ENCODE measurements at places on chromosomes 1 and 21.
A peak's percentile ranks its signal among the peaks of the same experiment; 100 is the strongest.

- DNase-seq = no peak
These were observed 90.0 kb downstream of the EDEM3 start for GRCh38 chr1:184664661-184665060.

GRCh38 chr21:43274022-43274945 is 105.5 kb downstream of the CRYAA start:
- DNase-seq = no peak

GRCh38 chr1:198620218-198620617 is 18.6 kb upstream of the PTPRC start:
- no peak for DNase-seq

- no peak for DNase-seq
These were observed 42.5 kb upstream of the DISC1 start for GRCh38 chr1:231584117-231584516.

GRCh38 chr1:110620250-110620615 is 14.1 kb upstream of the KCNA2 start:
- DNase-seq = no peak

DNA sequence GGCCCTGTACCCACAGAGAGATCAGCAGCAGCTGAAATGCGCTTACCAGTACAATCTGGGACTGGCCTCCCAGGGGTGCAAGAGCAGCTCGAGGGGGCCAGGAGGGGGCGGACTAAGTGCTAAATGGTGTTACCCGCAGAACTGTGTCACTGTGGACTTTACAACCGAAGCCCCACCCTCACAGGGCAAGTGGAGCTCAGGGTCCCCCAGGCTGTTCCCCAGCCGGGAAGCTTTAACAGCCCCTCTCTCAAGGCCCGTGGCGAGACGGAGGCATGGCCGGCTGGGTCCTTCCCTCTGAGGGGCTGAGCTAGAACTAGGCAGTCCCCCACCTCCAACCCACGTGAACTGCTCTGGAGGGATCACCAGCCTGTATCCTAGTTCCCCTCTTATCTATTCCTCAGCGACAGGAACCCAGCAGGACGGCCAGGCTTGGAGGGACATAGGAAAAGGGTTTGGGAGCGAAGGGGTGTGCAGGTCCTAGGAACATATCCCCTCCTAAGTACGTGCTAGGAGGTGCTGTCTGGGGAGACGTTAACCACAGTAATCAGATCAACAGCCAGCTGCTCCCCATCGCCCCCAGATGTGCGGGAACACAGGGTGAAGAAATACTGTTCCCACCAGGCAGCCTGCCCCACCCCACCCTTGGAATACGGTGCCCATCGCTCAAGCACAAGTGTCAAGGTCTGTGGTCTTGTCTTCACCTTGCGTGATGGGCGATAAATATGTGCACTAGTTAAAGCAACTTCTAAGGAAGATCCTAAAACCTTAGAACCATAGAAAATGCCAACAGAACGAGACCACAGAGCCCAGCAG is 24.4 kb downstream of the ZBTB17 start:
- no peak for DNase-seq

GRCh38 chr1:178579562-178579961 is 66.7 kb downstream of the TEX35 start:
- no peak for DNase-seq

- DNase-seq = no peak
These were observed 32.2 kb upstream of the CD1D start for GRCh38 chr1:158148468-158148867.

DNA sequence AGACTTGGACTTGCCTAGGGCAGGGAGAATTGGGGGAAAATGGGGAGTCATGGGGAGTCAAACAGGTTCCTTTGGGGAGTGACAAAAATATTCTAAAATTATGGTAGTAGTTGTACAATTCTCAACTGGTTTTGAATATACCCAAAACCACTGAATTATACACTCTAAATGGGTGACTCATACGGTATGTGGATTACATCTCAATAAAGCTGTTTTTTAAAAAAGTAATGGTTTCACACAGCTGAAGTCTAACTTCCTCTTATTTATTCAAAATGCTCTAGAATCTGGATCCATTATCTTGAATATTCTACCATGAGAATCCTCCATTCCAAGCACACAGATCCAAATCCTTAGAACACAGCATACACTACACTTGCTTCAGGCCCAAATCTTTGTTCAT is 11.1 kb downstream of the EIF4G3 start:
- no peak for DNase-seq

DNA sequence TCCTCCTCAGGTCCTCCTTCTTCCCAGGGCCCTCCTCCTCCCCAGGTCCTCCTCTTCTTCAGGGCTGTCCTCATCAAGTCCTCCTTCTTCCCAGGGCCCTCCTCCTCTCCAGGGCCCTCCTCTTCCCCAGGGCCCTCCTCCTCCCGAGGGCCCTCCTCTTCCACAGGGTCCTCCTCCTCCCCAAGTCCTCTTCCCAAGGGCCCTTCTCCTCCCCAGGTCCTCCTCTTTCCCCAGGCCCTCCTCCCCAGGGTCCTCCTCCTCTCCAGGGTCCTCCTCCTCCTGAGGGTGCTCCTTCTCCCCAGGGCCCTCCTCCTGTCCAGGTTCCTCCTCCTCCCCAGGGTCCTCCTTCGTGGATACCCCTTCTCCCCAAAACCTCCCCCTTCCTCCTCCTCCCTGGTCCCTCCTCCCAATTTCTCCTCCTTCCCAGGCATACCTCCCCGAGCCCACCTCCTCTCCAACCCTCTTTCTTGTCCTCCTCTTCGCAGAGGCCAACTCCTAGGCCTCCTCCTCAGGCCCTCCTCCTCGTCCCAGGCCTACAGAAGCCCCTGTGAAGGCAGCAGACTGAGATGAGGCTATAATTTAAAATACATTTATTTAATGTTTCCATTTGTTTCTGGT is 29.5 kb downstream of the WNT9A start:
- DNase-seq = no peak

- DNase-seq = no peak
These were observed 99.6 kb downstream of the CENPF start for GRCh38 chr1:214702556-214702955.

DNA sequence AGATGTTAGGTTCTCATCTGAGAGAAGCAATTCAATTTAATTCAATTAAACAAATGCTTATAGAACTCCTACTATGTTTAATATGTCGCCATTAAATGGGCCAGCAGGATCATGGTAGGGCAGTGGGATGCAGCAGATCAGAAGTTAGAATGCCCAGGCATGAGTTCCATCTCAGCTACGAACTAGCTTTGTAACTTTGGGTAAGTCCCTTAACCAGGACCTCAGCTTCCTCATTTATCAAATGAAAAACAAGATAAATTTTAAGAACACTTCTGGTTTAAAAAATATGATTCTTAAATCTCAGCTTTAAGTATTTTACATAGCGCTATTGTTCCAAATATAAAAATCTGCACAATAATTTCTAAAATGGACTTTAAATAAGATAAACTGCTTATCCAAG is 67.5 kb upstream of the GFI1 start:
- no peak for DNase-seq

DNA sequence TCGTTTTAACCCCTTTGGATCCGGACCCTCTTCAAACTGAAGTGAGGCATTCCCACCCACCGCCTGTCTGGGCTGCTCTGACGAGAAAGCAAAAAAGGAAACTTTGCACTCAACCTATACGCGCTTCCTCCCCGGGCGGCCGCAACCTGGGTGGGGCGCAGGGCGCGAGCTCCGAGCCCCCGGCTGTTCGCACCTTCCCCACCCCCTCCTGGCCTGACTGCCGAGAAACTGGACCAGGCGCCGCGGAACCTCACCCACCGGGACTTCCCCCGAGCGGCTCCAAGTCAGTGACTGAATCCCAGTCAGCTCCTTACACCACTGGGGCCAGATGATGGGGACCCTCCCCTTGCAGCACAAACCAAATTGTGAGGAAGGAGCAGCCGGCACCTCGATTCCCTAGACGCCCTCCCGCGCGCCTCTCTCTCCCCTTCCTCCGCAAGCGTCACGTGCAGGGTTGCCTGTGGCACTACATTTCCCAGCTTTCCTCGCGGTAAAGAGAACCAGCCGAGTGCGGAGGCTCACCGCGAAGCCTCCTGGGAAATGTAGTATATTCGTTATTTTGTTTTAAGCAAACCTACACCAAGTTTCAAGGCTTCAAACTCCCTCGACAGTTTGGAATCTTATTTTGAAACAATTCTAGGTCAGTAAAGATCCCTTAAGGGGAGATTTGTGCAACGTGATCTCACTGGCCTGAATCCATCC is at the start of gene RAB29:
RAB29 (minus strand) TSS at position 468 of the 702 bp plus-strand sequence. CDS start 526 bp downstream, outside the sequence.
- peak; percentile 57 for DNase-seq

- no peak for DNase-seq
These were observed 40.2 kb downstream of the APP start for GRCh38 chr21:26130249-26130881.

DNA sequence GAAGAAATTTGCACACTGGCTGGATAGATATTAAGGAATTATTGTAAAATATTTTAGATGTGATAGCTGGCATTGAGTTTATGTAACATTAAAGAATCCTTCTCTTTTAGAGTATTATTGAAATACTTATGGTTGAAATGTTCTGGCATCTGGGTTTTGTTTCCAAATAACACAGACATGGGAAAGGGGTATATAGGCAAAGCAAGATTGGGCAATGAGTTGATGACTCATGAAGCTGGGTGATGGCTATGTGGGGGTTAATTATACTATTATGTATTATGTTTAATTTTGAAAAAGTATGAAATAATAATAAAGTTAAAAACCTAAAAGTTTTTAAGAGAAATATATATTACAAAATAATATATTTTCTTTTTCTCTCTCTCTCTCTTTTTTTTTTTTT is 12.5 kb upstream of the PTPN14 start:
- DNase-seq = no peak

- no peak for DNase-seq
These were observed 61.1 kb downstream of the LGR6 start for GRCh38 chr1:202254454-202255252.

GRCh38 chr21:41856572-41856971 is 22.6 kb downstream of the PRDM15 start:
- no peak for DNase-seq

GRCh38 chr1:237851210-237851845 is 39.4 kb downstream of the ZP4 start:
- peak; percentile 15 for DNase-seq

GRCh38 chr1:229699613-229700267 is 73.7 kb downstream of the URB2 start:
- DNase-seq = no peak

DNA sequence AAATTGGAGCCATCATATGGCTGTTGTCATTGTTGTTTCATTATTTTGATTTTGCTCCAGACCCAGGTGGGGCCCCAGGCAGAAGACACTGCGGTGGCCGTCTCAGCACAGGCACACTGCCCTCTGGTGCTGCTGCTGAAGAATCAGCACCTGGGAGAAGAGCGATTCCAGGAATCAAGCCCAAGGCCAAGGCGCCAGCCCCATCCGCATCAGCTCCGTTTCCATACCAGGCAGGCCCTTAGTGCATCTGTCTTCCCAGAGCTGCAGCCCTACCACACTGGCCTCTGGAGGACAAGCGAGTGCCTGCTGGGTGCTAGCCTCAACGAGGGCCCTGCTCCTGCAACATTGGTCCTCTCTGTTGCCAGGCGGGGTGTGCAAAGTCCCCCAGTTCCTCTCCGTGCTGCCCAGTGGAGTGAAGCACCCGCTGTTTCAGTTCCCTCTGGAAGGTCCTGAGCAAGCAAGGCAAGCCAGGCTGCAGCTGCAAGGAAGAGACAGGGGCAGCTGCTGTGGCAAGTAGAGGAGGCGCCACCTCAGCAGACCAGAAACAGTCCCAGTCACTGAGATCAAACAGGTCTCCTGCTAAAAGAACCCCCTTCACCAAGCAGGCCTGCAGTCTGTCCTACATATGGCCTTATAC is 5.2 kb downstream of the GRIK3 start:
- DNase-seq = no peak

GRCh38 chr1:87644033-87644578 is 315.4 kb downstream of the LMO4 start:
- no peak for DNase-seq

GRCh38 chr1:6580593-6581409 is 1.0 kb downstream of the ZBTB48 start:
- no peak for DNase-seq

DNA sequence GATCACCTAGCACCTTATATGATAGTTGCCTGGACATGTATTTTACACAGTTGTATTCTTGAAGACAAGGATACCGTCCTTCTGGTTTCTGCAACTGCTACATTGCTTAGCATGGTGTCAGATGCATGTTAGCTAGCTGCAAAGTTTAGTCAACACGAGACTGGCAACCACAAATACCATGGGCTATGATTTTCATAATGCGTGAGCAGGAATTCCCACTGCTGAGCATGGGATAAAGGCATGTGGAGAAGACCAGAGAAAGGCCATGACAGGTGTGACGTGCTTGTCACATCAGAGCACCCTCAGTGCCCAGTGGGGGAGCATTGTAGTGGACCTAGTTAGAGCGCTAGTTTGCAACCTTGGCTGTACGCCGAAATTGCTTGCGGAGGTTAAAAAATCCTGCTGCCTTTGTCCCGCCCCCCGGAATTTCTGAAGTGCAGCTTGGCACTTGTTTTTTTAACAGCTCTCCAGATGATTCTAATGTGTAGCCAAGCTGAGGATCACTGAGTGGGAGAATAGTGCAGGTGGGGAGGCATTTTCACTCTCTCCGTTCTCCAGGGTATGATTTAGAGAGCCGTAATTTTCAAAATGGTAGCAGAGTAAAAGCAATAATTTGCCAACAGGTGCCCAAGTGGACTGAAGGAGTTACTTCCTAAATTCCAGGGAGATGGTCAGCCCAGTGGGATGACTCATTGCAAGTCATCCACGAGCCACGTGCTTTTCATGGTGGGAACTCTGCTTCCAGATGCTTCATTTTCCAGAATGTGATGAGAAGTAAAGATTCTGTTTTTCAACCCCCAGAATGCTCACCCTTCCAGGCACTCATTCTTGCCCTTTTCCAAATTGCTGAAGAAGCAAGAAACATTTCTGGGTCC is 81.0 kb downstream of the CNIH3 start:
- no peak for DNase-seq

DNA sequence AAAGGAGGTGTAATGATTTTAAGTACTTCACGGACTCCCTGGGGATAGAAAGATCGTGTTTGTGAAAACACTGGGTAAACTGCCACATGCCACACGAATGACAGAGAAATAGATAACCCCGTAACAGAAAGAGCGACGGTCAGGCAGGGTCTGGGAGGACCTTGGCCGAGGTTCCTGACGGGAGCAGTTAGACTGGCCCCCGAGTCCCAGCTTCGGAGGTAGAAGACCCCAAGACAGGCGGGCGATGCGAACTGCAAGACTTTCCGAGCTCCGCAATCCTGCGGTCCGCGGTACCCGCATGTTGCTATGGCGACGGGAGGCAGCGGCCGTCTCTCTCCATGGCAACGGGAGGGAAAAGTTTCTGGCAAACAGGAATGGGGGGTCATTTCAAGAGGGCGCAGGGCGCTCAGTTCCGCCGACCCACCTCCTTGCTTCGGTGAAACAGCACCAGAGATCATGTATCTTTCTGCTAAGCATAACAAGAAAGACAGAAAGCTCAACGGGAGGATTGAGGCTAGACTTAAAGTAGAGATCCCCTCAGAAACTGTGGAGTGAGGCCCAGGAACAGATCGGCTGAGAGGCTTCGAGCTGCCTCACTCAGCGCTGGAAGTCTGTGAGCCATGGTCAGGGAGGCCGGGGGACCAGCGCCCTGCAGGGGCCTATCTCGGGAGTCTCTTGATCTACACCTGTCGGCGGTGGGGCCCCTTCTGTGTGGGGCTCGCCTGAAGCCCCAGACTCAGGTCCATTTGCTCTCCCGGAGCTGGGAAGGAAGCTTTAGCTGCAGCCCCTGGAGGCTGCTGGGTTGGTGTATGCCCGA is 685 bp upstream of the SYT6 start:
- DNase-seq = no peak

All from left renal pelvis (tissue), 4 donors.